ENCODE measurements at places on chromosomes 7 and 10.

GRCh38 chr10:10551596-10552301 lies 465.9 kb upstream of the CELF2 start:
- DNase-seq, result peak; percentile 2

DNA sequence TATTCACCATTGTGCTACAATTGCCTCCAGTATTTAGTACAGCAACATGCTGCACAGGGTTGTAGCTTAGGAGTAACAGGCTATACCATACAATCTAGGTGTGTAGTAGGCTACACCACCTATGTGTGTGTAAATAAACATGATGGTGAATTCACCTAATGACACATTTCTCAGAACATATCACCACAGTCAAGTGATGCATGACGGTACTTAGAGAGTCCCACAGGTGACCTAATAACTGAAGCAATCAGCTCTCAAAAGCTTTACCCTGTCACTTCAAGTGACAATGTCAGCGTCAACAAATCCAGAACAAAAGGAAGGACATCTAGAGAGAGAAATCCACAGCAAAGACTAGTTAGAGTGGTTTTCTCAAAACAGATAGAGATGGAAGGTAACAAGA lies 38.8 kb downstream of the CCNJ start:
- no peak for DNase-seq

GRCh38 chr7:82166260-82167015 lies 277.1 kb downstream of the CACNA2D1 start:
- no peak for DNase-seq

- DNase-seq, result no peak
These were observed 46.0 kb downstream of the CDC123 start for GRCh38 chr10:12241810-12242529.

DNA sequence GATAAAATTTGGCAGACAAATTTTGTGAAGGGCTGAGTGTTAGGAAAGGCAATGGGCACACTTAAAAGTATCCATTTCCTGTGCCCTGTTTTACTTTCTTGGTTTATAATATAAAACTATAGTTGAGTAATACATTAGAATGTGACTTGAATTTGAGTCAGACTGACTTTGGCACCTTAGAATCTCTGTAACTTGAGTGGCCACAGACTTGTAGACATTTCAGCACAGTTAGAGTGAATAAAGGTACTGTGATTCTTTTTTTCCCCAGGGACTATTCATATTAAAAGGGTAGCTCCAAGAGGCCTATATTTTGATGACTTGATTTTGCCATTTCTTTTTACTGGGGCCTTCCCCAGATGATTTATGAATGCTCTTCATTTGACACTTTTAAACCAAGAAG lies 22.4 kb downstream of the GBF1 start:
- no peak for DNase-seq

All from right kidney (tissue), 9 donors.